Bone marrow (tissue), 2 donors: ENCODE measurements at places on chromosomes 3 and 15.

- DNase-seq = no peak
These were observed 60.3 kb upstream of the EPHA6 start for GRCh38 chr3:96754128-96754527.

- DNase-seq = no peak
These were observed 61.3 kb downstream of the PPARG start for GRCh38 chr3:12349895-12350811.

DNA sequence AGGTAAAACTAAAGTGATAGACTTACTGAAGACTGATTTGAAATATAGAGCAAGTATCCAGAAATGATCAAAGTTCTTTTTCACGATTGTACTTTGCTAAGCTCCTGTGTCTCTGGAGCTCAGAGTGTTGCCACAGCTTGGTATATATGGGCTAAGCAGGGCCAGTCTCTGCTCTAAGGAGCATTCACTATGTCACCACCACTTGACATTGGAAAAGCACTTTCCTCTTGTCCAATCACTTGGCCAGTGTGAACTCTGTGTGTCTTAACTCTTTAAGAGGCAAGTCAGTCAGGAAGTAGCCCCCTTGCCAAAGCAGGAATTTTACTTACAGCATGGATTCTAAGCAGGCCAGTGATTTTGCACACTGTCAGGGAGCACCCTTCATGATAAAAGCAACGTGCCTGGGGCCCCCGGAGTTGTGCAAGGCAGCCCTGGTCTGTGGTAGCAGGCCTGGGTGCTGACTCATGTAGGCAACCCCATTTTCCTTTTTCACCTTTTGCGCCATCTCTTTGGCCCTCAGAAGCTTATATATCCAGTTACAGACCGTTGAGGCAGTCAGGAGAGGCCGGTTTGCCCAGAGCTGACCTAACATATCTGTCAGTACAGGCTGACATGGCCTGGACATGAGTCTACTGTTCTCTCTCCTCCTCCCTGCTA, 73.0 kb downstream of the HCN4 start:
- DNase-seq = no peak

GRCh38 chr3:46708401-46709156, 7.4 kb downstream of the TMIE start:
- DNase-seq = no peak

- peak; percentile 17 for DNase-seq
These were observed 2.8 kb upstream of the CCDC9B start for GRCh38 chr15:40343512-40343911.

DNA sequence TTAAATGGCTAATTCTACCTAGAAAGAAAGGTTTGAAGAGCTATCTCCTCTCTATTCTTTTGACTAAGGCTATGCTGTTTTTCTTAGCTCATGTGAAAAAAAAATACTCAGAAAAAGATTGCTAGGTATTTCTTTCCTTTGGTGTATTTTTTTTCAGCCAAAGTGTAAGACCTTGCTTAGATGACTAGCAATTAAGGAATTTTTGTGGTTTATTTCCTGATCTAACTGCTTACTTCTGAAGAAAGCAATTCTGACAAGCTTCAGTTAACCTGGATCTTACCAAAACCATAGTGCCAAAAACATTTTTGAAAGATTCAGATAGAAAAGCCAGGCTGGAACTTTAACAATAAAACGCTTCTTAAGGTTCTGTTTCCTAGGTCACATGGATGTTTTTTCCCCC, 315.6 kb downstream of the SOX2 start:
- no peak for DNase-seq

GRCh38 chr3:88167704-88168103, 17.9 kb downstream of the C3orf38 start:
- DNase-seq = no peak

DNA sequence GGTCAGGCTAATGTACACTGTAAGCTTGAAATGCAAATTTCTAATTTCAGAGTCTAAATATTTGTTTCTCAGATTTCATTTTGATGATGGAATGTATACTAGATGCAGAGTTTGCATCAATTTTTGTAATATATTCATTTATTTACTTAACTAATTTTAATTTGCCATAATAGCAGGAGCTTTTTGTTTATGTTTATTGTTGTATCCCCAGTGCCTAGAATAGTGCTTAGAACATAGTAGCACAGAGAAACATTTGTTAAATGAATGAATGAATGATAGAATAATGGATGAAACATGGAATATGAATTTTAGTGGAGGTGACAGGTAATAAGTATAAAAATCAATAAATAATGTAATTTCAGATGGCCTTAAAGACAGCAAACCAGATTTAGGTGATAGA, 5.2 kb upstream of the GALK2 start:
- no peak for DNase-seq

GRCh38 chr15:51224428-51224827, 114.0 kb downstream of the CYP19A1 start:
- no peak for DNase-seq

GRCh38 chr3:28104896-28105534, 136.4 kb upstream of the CMC1 start:
- no peak for DNase-seq
